Chondrocyte (in vitro differentiated cells): ENCODE measurements at places on chromosomes 13 and 19. TPM values are rescaled to one million over a fixed set of nuclear protein-coding genes. Genes with fewer than 3 reads are reported as not detected.

The CYP4F2 gene
- not detected in 3 replicates for total RNA-seq

The TEX101 gene
- not detected in 3 replicates for total RNA-seq

The ZNF625 gene
- 11.5 to 12.1 TPM (median 12.1 TPM) in 3 replicates for total RNA-seq

The GIPC3 gene
- total RNA-seq = 0.15 to 3.3 TPM (median 2.2 TPM) in 3 replicates

The FGF21 gene
- total RNA-seq = not detected in 3 replicates

The FCGBP gene
- 0.31 to 1.6 TPM (median 0.42 TPM) in 3 replicates for total RNA-seq

The NCAN gene
- not detected in 3 replicates for total RNA-seq

The PTBP1 gene
- total RNA-seq = 281 to 343 TPM (median 285 TPM) in 3 replicates

The IGSF23 gene
- not detected in 3 replicates for total RNA-seq

The S1PR5 gene
- 3.7 to 6.7 TPM (median 6.4 TPM) in 3 replicates for total RNA-seq

The ITGBL1 gene
- total RNA-seq = 391 to 806 TPM (median 407 TPM) in 3 replicates
